Activated naive CD4-positive, alpha-beta T cell treated with anti-CD3 and anti-CD28 coated beads for 36 hours (primary cell): ENCODE measurements at places on chromosomes 7 and 10. TPM values are rescaled to one million over a fixed set of nuclear protein-coding genes. Genes with fewer than 3 reads are reported as not detected.

The FAM237B gene
- total RNA-seq: not detected

The VWC2 gene
- not detected for total RNA-seq

The PLAC9 gene
- not detected for total RNA-seq

The SEMA3A gene
- total RNA-seq: 2.7 TPM

The LFNG gene
- total RNA-seq: 22.7 TPM

The TMEM236 gene
- total RNA-seq: not detected

The LAMB1 gene
- total RNA-seq: 0.14 TPM

The ZNF365 gene
- not detected for total RNA-seq

The PRKAG2 gene
- 16.9 TPM for total RNA-seq

The SPDYE6 gene
- total RNA-seq: not detected

DNA sequence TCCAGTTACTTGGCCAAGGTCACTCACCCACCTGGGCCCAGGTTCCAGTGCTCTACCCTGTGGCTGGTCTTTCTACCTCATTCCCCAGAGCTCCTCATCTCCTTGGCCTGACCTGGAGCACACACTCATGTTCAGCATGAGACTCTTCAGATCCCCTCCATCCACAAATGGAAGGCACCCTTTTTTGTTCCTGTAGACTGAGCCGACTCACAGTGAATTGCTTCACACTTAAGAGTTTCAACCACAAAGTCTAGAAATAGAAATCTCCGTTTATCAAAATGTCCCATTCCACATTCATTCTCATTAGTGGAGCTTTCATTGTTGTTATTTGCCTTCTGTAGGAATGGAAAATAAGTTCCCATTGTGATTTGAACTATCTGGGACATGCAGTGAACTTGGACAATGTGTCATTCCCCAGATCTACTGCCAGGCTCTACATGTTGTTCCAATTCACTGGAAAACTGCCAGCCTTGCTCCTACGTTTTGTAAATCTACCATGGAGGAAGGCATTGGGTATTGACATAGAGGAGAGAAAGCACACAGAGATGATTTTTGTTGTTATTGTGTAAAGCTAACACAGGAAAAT is 125.3 kb upstream of the CELF2 start:
- no peak for DNase-seq

DNA sequence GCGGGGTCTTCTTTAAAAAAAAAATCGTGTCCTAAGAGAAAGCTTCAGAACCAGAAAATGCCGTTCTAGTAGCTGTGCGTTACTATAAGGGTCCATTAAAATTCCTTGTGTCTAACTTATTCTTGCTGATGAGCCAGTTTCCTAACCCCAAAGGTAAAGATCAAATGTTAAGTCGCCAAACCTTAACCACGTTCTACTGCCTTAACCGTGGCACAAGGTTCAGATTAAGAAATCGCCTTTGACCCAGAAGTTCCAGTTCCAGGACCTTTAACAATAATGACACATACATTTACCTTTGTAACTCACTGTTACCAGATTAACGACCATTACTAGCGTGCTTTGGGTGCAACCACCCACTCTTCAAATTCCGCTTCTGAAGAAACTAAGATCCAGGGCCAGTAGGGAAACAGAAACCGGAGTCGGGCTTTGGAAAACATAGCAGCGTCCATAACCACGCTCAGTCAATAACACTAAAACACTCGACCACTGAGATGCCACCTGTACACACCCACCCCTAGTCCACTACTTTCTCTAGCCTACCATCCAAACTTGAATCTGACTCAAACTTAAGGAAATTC is 620 bp downstream of the BET1 start:
- DNase-seq: peak; percentile 6

DNA sequence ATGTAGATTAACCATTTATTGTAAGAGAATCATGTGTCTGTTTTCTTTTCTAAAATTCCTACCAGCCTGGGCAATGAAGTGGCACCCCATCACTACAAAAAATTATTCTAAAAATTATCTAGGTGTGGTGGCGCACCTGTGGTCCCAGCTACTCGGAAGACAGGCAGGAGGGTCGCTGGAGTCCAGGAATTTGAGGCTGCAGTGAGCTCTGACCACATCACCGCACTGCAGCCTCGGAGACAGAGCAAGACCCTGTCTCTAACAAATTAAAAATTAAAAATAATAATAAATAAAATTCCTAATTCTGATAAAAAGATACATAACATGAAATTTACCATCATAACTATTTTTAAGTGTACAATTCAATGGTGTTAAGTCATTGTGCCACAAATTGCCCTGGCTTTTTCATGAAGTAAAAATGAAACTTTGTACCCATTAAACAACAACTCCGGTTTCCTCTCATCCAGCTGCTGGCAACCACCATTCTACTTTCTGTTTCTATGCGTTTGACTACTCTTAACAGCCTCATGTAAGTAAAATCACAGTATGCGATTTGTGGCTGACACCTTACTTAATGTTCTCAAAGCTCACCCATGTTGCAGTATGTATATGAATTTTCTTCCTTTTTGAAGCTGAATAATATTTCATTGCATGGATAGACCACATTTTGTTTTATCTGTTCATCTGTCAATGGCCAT is 20.6 kb upstream of the USP6NL start:
- DNase-seq: peak; percentile 76

GRCh38 chr10:49296836-49297235 is 2.1 kb upstream of the C10orf71 start:
- no peak for DNase-seq

- DNase-seq: no peak
These were observed 211.4 kb downstream of the SEC23IP start for GRCh38 chr10:120103738-120104560.

GRCh38 chr10:27391325-27391724 is 112.8 kb upstream of the RAB18 start:
- DNase-seq: no peak

DNA sequence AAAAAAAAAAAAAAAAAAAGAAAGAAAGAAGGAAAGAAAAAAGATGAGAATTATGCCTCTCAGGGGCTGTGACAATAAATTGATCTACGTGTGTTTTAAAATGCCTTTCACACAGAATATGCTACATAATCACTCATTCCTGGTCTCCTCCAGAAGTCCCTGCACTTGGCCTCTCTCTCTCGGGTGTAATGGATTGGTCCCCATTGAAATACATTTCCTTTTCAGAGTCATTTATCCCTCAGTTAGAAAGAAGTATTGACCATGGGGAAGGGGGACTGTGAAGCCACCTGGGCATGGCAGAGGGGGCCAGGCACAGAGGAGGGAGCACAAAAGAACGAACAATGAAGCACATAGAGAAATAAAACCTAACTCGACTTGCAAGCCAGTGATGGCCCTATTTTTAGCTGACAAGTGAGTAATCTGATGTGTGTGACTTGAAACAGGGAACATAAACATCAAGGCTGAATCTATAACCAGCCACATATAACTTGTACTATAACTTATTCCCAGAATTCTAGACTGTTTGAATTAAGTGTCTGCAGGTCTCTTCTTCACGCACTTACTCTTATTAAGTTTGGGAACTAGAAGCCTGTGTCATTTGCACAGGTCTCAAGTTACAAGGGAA is 490.8 kb downstream of the KCNMA1 start:
- DNase-seq: no peak

GRCh38 chr10:78349165-78349516 is 315.5 kb downstream of the RPS24 start:
- DNase-seq: no peak

DNA sequence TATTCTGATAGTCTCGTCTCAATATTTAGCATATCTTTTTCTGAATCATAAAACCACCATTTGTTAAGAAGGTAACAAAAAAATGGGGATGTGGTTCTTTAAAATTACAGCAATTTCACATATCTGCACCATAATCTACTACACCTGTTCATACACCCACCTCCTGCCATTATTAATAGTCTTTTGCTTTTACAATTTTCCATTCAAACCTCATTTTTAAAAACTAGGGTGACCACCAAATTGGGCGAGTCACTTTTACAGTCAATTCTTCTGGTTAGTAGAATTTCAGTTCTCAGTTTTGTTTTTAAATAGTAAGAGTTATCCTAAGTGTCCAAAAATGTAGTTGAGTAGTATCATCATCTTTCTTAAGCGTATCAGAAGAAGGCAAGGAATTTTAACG is 48.4 kb upstream of the GSAP start:
- no peak for DNase-seq

DNA sequence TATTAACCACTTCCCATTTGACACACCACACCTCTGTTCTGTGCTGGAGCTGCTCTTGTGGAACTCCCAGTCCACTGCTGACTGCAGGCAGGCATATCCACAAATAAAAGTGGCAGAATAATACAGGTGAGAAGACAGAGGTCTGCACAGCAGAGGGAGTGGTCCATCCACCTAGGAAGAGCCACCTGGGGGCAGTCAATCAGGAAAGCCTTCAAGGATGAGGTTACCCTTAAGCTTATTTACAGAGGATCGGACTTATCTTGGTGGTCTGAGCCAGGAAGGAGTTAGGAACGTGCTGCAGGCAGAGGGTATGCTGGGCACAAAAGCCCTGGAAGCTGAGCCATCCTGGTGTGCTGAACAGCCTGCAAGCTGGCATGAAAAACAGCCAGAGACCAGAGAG is 78.7 kb downstream of the FRMPD2 start:
- DNase-seq: no peak

DNA sequence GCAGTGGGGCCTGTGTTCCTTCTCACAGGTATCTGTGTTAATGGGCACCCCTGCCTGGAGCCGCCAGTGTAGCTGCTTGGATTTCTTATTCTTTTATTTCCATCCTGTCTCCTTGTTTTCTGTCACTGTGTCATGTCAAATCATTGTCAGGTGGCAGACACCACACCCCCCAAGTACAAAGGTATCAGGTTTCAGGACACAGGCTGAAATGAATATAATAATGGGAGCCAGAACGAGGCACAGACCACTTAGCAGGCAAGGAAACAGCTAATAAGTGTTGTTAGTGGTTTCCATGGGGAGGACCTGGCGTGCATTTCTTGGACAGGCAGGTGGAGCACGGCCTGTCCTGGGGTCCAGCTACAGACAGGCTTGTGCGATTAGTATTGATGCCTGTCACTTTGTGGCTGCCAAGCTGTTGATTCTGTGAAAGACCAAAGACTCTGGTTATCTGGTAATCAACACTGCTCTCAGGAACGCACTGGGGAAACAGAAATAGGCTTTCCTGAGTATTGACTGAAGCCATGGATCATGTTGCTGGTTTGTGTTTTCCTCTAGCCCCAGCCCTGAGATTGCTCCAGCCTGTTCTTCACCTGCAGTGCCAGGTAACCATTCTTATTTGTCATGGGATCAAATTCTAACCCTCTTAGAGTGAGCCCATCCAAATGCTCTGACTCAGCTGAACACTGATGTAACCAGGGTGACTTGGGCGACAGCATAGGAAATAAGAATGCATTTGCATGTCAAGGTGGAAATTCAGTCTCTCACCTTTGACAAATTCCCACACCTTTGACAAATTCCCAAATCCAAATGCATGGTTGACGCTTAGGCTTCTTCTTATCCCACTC is 1002.0 kb downstream of the LRMDA start:
- DNase-seq: no peak

- DNase-seq: no peak
These were observed 76.3 kb downstream of the FOXL3 start for GRCh38 chr7:366161-366803.

- no peak for DNase-seq
These were observed 24.6 kb downstream of the PAPOLB start for GRCh38 chr7:4837041-4837802.

- DNase-seq: no peak
These were observed 6.0 kb downstream of the NODAL start for GRCh38 chr10:70435241-70436085.

DNA sequence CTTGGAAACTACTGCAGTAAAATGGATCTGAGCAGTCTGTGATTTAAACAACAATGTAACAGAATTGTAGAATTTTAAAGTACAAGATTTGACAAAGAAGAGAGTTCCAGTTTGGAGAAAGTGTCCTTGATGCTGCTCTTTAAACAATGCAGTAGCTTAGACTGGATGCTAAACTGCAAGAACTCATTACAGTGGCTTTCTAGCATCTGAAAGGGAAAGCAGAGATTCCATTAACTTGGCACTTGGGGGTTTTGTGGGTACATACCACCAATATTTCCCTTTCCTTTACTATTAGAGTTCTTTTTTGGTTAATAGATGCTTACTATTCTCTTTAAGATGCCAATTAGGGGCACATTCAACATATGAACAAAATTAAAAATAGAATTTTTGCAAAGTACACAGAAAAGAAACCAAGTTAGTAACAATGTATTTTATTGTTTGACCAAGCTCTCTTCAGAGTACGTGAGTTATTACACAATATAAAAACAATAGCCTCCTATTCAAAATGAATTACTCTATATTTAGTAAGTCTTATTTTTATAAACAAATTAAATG is 11.9 kb downstream of the PSTK start:
- no peak for DNase-seq

DNA sequence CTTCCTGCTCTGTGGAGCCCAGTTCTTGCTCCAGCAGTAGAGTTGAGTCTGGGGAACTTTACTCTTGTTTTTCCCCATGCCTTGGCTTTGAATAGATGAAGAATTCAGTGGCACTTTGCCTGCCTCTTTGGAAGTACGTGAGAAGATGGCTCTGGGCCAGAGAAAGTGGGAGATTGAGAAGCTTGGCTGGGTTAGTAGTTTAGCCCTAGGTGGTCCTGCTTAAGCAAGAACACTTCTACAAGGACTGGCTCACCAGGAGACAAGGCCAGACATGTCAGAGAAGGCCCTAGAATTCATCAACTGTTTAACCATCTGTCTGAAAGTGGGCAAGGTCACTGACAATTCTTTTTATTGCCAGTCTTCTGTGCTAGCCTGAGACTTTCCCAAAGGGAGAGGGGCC is 410.3 kb downstream of the TYW1 start:
- DNase-seq: no peak

DNA sequence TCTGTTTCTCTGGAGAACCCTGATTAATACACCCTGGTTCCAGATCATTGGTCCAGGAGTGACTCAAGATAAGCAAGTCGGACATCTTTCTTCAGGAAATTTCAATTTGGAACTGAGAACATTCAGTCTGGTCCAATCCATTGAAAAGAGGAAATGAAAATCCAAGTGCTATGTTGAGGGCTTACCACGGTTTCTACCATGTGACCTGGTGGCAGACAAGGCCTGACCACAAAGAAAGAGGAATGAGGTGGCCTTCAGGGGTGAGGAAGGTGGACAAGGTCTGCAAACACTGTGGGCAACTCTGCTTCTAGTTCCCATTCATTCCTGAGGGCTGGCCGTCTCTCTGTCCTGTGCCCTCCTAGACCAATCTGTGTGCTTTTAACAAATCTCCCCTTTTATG is 149.2 kb upstream of the GHITM start:
- no peak for DNase-seq

DNA sequence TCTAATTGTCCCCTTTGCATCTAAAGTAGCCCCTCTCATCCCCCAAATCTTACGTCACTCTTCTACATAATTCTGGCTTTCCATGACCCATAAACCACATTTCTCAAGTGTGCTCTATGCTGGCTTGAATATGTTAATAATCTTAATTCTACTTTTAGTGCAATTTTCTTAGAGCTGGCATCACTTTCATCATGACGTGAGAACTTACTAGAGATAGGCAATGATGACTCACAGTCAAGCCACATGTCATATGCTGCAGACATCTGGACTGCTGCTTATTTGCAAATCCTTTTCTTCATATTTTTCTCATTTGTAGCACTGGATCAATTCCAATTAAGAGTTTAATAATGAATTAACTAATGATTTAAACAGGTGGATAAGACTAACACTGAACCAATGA is 260.7 kb upstream of the PRKCQ start:
- DNase-seq: no peak

- no peak for DNase-seq
These were observed 584.6 kb downstream of the CNTNAP2 start for GRCh38 chr7:146701166-146701565.

GRCh38 chr7:121313793-121314676 is 14.8 kb upstream of the WNT16 start:
- DNase-seq: no peak

- no peak for DNase-seq
These were observed 549 bp upstream of the DDX50 start for GRCh38 chr10:68900427-68901104.
